ENCODE measurements at places on chromosomes 11 and 22. TPM values are rescaled to one million over a fixed set of nuclear protein-coding genes. Genes with fewer than 3 reads are reported as not detected.

Gene CDKN1C
- 4.7 TPM for polyA plus RNA-seq

Gene TMEM80
- polyA plus RNA-seq, result 31.6 TPM

Gene VPREB1
- polyA plus RNA-seq, result not detected

Gene SDHAF2
- polyA plus RNA-seq, result 70.2 TPM

Gene TUB
- not detected for polyA plus RNA-seq

Gene INPP5J
- not detected for polyA plus RNA-seq

Gene CBLIF
- not detected for polyA plus RNA-seq

Gene KCNJ1
- not detected for polyA plus RNA-seq

Gene ALX4
- not detected for polyA plus RNA-seq

Gene OR5B21
- polyA plus RNA-seq, result not detected

Gene CELSR1
- polyA plus RNA-seq, result 0.16 TPM

Gene HBD
- not detected for polyA plus RNA-seq

Gene FOSL1
- polyA plus RNA-seq, result 4.7 TPM

Gene FIBIN
- not detected for polyA plus RNA-seq

Gene CALCA
- not detected for polyA plus RNA-seq

Gene NAT10
- 13.3 TPM for polyA plus RNA-seq

Gene C11orf86
- polyA plus RNA-seq, result not detected

Gene THRSP
- polyA plus RNA-seq, result not detected

Gene FSHB
- not detected for polyA plus RNA-seq
